ENCODE measurements at places on chromosomes 12 and 14.

DNA sequence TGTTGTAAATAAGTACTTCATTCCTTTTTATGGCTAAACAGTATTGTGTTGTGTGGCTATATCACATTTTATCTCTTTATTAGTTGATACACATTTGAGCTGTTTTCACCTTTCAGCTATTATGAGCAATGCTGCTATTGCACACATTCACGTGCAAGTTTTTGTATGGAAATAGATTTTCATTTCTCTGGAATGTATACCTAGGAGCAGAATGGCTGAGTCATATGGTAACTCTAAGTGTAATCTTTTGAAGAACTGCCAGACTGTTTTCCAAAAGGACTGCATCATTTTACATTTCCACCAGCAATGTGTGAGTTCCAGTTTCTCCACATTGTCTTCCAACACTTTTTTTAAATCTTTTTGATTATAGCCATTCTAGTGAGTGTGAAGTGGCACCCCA, 134.0 kb downstream of the SRGAP1 start:
- no peak for DNase-seq

GRCh38 chr14:82385048-82385447, 851.4 kb upstream of the SEL1L start:
- no peak for DNase-seq

GRCh38 chr12:58007875-58008274, 66.5 kb downstream of the ATP23 start:
- no peak for DNase-seq

- DNase-seq = no peak
Observed at GRCh38 chr12:75641031-75641780, 129.8 kb upstream of the KRR1 start.

DNA sequence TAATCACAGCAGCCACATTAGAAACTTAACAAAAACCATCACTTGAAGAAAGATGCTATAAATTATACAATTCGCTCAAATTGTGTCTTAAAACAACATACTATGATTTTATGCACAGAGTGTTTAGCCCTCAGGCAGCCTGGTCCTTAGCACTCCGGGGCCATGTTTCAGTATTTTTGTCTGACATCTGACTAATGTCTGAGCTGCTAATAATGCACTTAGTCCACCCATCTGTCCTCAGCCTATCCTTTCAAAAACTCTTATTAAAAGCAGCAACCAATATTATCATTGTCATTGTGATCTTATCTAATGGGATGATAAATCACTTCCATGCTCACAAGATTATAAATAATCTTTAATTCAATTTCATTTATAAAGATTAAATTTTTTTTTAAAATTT, 602.7 kb upstream of the FOXG1 start:
- no peak for DNase-seq

- no peak for DNase-seq
Observed at GRCh38 chr12:92073094-92073493, 72.6 kb downstream of the BTG1 start.

GRCh38 chr14:90874599-90874998, 58.4 kb upstream of the TTC7B start:
- no peak for DNase-seq

- no peak for DNase-seq
Observed at GRCh38 chr12:101604132-101604531, 9.4 kb downstream of the MYBPC1 start.

DNA sequence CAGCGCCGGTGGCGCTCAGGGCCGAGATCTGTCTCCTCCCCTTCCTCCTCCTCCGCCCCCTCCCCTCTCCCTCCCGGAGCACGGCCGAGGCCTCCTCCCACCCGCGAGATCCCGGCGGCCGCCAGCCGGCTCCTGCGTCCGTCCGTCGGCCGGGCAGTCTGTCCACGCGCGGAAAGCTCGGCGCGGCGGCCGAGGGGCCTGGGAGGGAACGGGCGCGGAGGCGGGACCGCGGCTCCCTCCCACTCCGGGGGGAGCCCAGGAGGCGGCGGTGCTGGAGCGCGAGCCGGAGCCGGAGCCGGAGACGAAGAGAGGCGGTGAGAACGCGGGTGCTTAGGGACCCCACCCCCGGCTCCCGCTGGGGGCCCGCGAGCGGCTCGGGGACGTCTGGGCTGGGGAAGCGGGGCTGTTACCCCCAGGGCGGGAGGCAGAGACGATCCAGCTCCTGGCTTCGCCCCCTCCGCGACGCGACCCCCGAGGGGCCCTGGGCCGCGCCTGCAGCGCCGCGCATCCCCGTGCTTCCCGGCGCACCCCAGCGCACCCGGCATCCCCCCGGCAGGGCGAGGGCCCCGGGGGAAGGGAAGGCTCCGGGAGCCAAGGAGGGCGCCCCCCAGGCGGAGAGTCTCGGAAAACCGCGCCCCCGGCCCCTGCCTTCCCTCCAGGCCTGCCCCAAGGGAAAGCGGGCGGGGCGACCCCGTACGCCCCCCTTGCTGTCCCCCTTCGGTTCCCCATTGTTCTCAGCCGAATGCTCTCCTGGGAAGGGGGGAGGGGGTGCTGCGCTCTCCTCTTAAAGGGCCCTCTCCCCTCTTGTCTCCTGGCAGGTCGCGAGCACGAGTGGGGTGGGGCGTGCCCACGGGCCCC, at the start of gene DTX1:
DTX1 (plus strand) TSS at position 100 of the 858 bp plus-strand sequence. CDS start 1,463 bp downstream, outside the sequence.
- no peak for DNase-seq

- DNase-seq = no peak
Observed at GRCh38 chr14:101193845-101194372, 290.4 kb upstream of the RTL1 start.

DNA sequence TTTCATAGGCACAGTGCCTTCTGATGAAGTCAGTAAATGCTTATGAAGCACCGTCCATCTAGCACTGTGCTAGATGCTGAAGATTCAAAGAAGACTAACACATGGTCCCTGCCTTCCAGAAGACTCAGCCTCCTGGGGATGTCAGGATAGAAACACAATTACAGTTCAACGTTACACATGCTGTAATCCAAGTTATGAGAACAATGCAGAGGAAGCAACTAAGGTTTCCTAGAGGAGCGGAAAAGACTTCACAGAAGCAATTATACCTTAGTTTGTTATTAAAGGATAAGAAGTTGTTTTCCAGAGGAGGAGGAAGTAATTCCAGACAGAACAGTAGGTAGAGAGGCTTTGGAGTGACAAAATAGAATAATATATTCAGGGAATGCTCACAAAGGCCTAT, 66.9 kb upstream of the FGD4 start:
- no peak for DNase-seq

DNA sequence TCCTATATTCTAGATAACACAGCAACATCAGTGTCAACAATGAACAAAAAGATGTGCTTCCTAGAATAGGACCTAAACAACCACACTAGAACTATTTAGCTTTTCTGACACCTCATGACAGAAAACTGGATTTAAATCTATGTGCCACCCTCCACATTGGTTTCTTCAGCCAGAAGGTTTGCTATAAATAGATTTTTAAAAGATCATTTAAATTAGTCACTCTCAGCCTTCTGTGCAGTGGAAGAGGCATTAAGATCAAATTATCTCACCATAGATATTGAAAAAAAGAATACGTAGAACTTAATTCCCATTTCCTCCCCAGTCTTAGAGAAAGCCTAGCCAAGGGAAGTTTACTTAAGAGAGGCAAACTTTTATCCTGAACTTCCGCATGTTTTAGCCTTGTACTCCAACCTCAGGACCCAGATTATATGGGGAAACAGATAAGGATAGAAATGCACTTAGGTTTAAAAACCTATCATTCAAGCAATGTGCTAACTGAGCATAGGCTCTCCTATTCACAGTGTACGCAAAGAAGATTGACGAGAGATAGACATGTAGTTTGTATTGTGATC, 59.6 kb downstream of the NELL2 start:
- DNase-seq = no peak

DNA sequence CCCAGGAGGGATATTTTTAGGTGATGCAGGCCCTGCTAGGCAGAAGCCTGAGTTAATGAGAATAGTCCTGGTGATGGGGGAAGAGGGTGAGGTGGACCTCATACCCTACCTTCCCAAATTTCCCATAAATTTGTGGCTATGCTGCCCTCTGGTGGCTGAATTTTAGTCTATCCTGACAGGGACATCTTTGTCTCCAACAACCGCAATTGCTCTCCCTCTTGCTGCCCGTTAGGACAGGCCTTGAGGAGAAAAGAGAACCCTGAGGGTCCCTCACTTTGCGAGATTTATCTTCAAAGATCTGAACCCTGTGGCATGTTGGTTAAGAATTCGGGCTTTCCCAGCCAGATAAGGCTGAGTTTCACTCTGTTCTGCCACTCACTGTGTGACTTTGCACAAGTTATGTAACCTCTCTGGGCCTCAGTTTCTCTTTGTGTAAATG, 9.8 kb upstream of the ZNF385A start:
- DNase-seq = peak; percentile 75

DNA sequence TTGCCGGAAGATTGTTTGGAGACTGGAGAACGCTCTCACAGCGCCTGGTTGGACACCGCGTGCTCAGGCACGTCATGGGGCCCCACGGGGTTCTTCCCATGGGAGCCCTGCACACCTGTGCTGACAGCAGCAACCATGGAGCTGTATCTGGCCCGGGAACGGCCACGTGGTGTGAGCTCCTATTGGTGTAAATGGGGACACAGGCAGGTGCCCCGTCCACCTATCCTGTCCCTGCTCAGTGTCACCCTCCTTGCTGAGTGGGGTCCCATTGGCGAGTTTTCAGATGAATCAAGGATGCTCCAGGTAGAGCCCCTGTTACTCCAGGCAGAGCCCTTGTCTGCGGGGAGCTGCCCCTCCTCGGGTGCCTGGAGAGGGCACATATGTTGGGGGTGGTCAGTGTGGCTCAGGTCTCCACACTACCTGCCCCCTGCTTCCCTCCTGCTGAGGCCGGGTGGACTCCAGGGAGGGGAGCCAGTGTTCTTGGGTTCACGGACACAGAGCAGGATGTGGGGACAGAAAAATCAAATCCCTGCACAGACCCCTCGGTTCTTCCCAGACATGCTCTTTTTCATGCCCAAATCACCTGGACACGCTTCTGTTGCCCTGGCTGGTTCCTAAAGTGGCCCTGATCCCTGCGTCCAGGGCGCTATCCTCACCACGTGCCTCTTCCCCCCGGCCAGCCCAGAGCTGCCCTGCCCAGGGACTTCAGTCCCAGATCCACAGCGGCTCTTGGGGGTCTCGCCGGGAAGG, 250.1 kb downstream of the ADGRD1 start:
- no peak for DNase-seq

DNA sequence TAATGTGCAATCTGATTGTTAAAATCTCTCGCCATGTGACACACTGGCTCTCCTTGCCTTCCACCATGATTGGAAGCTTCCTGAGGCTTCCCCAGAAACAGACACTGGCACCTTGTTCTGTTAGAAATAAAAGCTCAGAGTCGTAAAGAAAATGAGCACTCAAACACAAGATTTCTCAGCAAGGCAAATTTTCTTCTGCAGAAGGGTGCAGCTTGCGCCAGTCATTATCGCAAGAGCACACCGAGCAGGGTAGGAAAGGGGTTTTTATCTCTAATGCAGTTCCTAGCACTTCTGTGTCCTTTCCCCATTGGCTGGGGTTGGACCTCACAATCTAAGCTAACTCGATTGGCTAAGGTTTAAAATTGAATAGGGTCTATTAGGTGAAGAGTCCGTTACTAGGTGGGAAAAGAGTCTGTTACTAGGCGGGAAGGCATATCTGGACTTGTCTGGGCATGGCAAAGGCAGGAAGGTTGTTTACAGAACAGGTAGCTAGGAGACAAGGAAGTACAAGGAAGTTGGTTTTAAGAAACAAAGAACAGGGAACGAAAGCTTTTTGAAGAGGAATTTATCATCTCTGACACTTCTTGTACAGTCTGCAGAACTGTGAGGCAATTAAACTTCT, 62.6 kb upstream of the BICD1 start:
- DNase-seq = no peak

- DNase-seq = no peak
Observed at GRCh38 chr14:83441801-83442200, 1908.1 kb upstream of the SEL1L start.

GRCh38 chr12:47820631-47821345, 1.1 kb upstream of the HDAC7 start:
- peak; percentile 93 for DNase-seq

GRCh38 chr12:101966496-101966895, 89.1 kb downstream of the DRAM1 start:
- no peak for DNase-seq

- no peak for DNase-seq
Observed at GRCh38 chr12:89731614-89732013, 23.0 kb upstream of the ATP2B1 start.

DNA sequence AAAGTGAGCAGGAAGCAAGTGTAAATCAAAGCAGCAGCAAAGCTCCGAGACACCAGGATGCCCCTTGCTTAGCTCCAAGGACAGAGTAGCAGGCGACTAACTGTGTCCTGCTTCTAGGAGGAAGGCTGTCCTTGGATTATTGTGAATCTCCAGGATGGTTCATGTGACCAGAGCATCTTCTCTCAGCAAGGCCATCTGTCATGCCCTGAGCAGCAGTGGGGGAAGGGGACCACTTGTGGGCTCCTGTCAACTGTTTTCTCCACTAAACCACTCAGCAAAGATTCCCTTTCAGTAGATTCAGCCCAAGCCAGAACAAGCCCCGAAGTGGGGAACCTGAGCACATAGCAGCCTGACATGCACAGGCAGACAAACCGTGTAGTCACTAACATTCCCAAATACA, 19.4 kb downstream of the MAP3K9 start:
- no peak for DNase-seq

- no peak for DNase-seq
Observed at GRCh38 chr12:108689314-108690190, 41.8 kb downstream of the CORO1C start.

DNA sequence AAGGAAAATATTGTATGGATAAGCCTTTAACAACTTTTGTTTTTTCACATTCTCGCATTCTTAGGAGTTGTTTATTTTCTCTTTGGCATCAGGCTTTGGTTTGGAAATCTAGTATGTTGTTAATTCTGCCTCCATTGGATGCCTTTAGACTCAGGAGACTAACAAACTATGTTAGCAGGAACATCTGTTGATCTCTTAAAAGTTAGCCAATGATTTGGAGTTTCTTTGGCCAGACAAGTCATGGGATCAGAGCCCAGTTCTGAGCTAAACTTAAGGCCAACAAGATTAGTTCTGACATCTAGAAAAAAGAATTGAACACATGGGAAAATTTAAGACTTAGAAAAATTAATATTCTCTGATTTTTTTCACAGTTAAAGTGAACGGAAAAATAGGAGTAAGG, 35.3 kb upstream of the STRAP start:
- no peak for DNase-seq

Measured in ELF-1 (cell line).